Renal cortex interstitium (tissue), 15 donors: ENCODE measurements at places on chromosomes 1 and 21. TPM values are rescaled to one million over a fixed set of nuclear protein-coding genes. Genes with fewer than 3 reads are reported as not detected.

TCHH gene
- 0.09 TPM for polyA plus RNA-seq

ATP5PB gene
- polyA plus RNA-seq = 324 TPM

CYP4Z1 gene
- polyA plus RNA-seq = 0.33 TPM

LCK gene
- 4.8 TPM for polyA plus RNA-seq

CD34 gene
- polyA plus RNA-seq = 106 TPM

LCE2C gene
- polyA plus RNA-seq = not detected

SPRR2A gene
- polyA plus RNA-seq = not detected

CLCA4 gene
- polyA plus RNA-seq = not detected

PRAMEF9 gene
- not detected for polyA plus RNA-seq

FCRL6 gene
- 0.20 TPM for polyA plus RNA-seq

YTHDF2 gene
- 94.4 TPM for polyA plus RNA-seq

CHRNB2 gene
- 0.41 TPM for polyA plus RNA-seq

ODR4 gene
- 32.4 TPM for polyA plus RNA-seq

ELOVL1 gene
- 75.3 TPM for polyA plus RNA-seq

PIK3R3 gene
- 19.8 TPM for polyA plus RNA-seq

CFAP107 gene
- polyA plus RNA-seq = 1.1 TPM

FCRL2 gene
- polyA plus RNA-seq = 0.09 TPM

S100A16 gene
- polyA plus RNA-seq = 107 TPM

UTS2 gene
- polyA plus RNA-seq = 0.24 TPM

CELF3 gene
- 0.46 TPM for polyA plus RNA-seq

DNAJC11 gene
- 67.2 TPM for polyA plus RNA-seq

PRAMEF14 gene
- polyA plus RNA-seq = not detected

C1orf185 gene
- not detected for polyA plus RNA-seq

KCNN3 gene
- 2.9 TPM for polyA plus RNA-seq

SRP9 gene
- 497 TPM for polyA plus RNA-seq

RNU1-4 gene
- not detected for polyA plus RNA-seq

AVPR1B gene
- polyA plus RNA-seq = 0.95 TPM

SPATA21 gene
- not detected for polyA plus RNA-seq

NPHS2 gene
- polyA plus RNA-seq = 329 TPM

CD1B gene
- polyA plus RNA-seq = not detected

S100A14 gene
- polyA plus RNA-seq = 22.1 TPM

CCDC27 gene
- 0.31 TPM for polyA plus RNA-seq

S100A7A gene
- not detected for polyA plus RNA-seq

VASH2 gene
- 24.7 TPM for polyA plus RNA-seq

FMO1 gene
- 233 TPM for polyA plus RNA-seq

CELA2B gene
- polyA plus RNA-seq = 0.32 TPM

MSH4 gene
- polyA plus RNA-seq = 0.26 TPM

FMO2 gene
- 1.4 TPM for polyA plus RNA-seq

C1orf216 gene
- polyA plus RNA-seq = 9.8 TPM

ASAP3 gene
- 34.8 TPM for polyA plus RNA-seq

OBSCN gene
- polyA plus RNA-seq = 43.8 TPM

HHIPL2 gene
- 0.50 TPM for polyA plus RNA-seq

S100A9 gene
- polyA plus RNA-seq = 27.6 TPM

KRTAP19-1 gene
- not detected for polyA plus RNA-seq

SPRR3 gene
- polyA plus RNA-seq = not detected

OLIG1 gene
- polyA plus RNA-seq = 0.11 TPM

TTC22 gene
- polyA plus RNA-seq = 6.3 TPM

DDR2 gene
- 23.1 TPM for polyA plus RNA-seq

RPE65 gene
- 0.11 TPM for polyA plus RNA-seq
